ENCODE measurements at places on chromosomes 1 and 21. TPM values are rescaled to one million over a fixed set of nuclear protein-coding genes. Genes with fewer than 3 reads are reported as not detected.
A peak's percentile ranks its signal among the peaks of the same experiment; 100 is the strongest.

GRCh38 chr1:178642282-178642681, 82.8 kb upstream of the RALGPS2 start:
- no peak overlapping the region for H3K27ac ChIP-seq
- DNase-seq, result no peak
- no peaks in the 10 kb centered on the region for H3K27me3 ChIP-seq
- no peak overlapping the region for H3K4me3 ChIP-seq
- H3K4me1 ChIP-seq, result peaks cover 13% of the 10 kb centered on the region

DNA sequence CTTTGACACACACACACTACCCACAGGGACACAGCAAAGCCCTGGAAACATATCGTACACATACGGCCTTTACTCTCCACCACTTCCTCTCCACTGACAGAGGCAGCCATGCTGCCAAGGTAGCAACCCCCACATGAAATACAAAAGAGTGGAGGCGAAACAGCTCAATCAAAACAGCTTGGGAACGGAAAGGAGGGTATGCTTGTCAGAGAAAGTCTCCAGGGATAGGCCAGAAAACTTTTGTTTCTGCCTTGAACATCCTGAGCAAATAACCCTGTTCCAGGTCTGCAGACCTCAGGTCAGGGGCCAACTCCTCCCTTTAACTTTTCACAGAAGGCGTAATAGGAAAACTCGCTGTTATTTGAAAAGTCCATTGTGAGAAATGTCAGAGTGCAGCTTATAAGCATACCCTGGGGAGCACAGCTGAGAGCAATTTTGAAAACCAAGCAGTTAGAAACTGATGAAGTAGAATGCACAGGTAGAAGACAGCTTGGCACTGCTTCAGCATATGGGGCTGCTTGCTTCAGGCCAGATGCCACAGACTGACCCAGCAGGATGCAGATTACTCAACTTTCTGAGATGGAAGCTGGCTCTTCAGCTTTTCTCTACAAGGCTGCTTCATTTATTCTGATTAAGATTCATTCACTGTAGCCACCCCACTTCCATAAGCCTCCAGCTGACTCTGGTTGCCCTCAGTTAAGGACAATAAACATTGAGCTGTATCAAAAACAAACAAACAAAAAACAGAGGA, 18.0 kb downstream of the KIAA0319L start:
- H3K27me3 ChIP-seq, result no peaks in the 10 kb centered on the region
- peaks cover 36% of the 10 kb centered on the region for H3K4me1 ChIP-seq
- DNase-seq, result peak; percentile 34
- no peak overlapping the region for H3K4me3 ChIP-seq

GRCh38 chr1:21383785-21384401, 56.0 kb upstream of the NBPF3 start:
- no peak overlapping the region for H3K27ac ChIP-seq
- no peaks in the 10 kb centered on the region for H3K4me1 ChIP-seq
- DNase-seq, result no peak
- H3K36me3 ChIP-seq, result no peaks in the 10 kb centered on the region
- no peaks in the 10 kb centered on the region for H3K27me3 ChIP-seq

- DNase-seq, result no peak
- no peak overlapping the region for H3K27ac ChIP-seq
- H3K4me3 ChIP-seq, result no peak overlapping the region
- H3K4me1 ChIP-seq, result no peaks in the 10 kb centered on the region
- H3K36me3 ChIP-seq, result no peaks in the 10 kb centered on the region
Observed at GRCh38 chr1:56199061-56199460, 380.3 kb downstream of the PLPP3 start.

- H3K36me3 ChIP-seq, result no peaks in the 10 kb centered on the region
- H3K27ac ChIP-seq, result no peak overlapping the region
- no peak for DNase-seq
- H3K27me3 ChIP-seq, result no peaks in the 10 kb centered on the region
Observed at GRCh38 chr21:41665766-41666595, 100.9 kb downstream of the RIPK4 start.

DNA sequence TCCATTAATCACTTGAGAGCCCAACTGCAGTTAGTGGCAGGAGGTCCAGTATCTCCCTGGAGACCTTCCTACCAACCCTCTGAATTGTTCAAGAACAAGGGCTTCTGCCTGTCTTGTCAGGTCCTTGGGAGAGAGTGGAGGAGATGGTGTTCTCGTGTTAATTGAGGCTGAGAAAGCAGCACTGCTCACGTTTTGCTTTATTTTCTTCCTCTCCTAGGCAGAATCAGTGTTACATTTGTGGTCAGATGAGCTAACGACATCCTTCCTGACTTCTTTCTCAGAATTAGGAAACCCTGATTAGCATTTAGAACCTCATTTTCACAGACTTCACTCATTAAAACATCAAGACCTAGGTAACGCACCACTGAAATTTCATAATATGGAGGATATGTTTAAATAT, 26.4 kb upstream of the LRIG2 start:
- H3K36me3 ChIP-seq, result no peaks in the 10 kb centered on the region
- no peak overlapping the region for H3K27ac ChIP-seq
- no peak for DNase-seq
- no peaks in the 10 kb centered on the region for H3K4me1 ChIP-seq
- H3K27me3 ChIP-seq, result no peaks in the 10 kb centered on the region
- no peak overlapping the region for H3K4me3 ChIP-seq

- no peak overlapping the region for H3K4me3 ChIP-seq
- DNase-seq, result no peak
- no peaks in the 10 kb centered on the region for H3K36me3 ChIP-seq
- no peaks in the 10 kb centered on the region for H3K4me1 ChIP-seq
- no peak overlapping the region for H3K27ac ChIP-seq
- H3K27me3 ChIP-seq, result no peaks in the 10 kb centered on the region
Observed at GRCh38 chr1:21721295-21721985, 52.3 kb upstream of the RAP1GAP start.

- H3K27ac ChIP-seq, result peak overlapping the region; percentile 63
- H3K4me3 ChIP-seq, result no peak overlapping the region
- peaks cover 27% of the 10 kb centered on the region for H3K4me1 ChIP-seq
- DNase-seq, result peak; percentile 76
- no peaks in the 10 kb centered on the region for H3K27me3 ChIP-seq
- H3K36me3 ChIP-seq, result no peaks in the 10 kb centered on the region
Observed at GRCh38 chr21:35677298-35677841, 383.0 kb downstream of the SETD4 start.

DNA sequence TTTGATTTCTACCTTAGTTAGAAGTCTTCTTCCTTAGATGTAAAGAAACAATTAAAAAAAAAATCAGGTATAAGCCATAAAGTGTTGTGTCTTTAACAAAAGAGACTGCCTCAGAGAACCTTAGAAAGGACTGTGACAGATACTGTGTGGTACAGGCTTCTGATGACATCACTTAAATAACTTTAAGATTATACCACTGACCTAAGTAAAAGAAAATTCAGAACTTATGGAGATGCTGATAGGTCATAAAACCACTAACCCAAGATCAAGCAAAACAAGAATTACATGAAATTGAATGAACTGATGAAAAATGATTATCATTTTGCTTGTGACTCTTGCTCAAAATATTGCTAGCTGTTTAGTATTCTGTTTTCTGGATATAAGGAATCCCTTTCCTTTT, 220.8 kb downstream of the NRIP1 start:
- DNase-seq, result no peak
- no peaks in the 10 kb centered on the region for H3K27me3 ChIP-seq
- H3K36me3 ChIP-seq, result no peaks in the 10 kb centered on the region
- no peak overlapping the region for H3K27ac ChIP-seq

Gene MAP3K6
- total RNA-seq, result 28.8 TPM

Gene LCE3A
- total RNA-seq, result not detected

Gene STIL
- total RNA-seq, result not detected

Gene RNF186
- 32.9 TPM for total RNA-seq

Gene TCHHL1
- total RNA-seq, result not detected

Gene FAM177B
- 3.4 TPM for total RNA-seq

Gene HSD3B1
- not detected for total RNA-seq

Measured in body of pancreas (tissue), 4 donors.